Right renal pelvis (tissue), 4 donors: ENCODE measurements at places on chromosomes 1 and 21. TPM values are rescaled to one million over a fixed set of nuclear protein-coding genes. Genes with fewer than 3 reads are reported as not detected.
A peak's percentile ranks its signal among the peaks of the same experiment; 100 is the strongest.

DNA sequence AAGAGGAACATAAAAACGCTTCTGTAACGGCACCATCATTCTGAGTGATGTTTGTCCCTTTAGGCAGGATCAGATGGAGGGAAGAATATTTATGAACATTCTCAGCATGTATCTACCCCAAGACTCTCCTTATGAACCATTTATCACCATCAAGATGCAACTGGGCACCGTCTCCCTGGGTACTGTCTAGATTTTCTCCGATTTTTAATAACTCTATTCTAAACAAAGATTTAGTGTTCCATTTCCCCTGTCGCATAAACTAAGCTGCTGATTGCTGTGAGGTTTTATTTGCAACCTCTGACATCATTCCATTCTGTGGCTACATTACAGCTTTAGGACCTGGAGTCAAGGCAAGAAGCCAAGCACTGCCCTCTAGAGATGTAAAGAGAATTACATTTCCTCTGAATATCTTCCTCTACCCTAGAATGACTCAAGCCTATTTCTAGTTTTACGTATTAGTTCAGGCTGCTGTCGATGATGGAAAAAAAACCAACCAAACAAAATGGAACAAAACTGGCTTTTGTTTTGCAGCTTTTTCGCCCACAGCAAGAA is 130.1 kb upstream of the MAP1LC3C start:
- DNase-seq: no peak

GRCh38 chr1:77322061-77322900 is 40.5 kb downstream of the AK5 start:
- no peak for DNase-seq

GRCh38 chr1:10283318-10283984 is 73.1 kb downstream of the KIF1B start:
- no peak for DNase-seq

DNA sequence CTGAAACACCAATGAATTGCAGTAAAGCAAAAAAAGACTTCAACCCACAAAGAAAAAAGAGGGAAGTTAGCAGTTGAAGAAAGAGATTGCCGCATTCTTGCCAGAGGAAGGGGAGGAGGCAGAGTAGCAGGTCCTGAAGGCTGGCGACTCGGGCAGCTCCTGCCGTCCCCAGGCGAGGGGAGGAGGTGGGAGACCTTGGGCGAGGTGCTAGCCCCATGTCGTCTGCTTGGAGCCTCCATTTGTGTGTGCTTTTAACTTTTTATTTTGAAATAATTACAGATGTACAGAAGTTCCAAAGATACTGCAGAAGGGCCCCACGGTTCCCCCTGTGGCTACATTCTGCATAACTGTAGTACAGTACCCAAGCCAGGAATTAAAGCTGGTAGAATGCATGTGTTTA is 6.7 kb downstream of the TRPM2 start:
- no peak for DNase-seq

DNA sequence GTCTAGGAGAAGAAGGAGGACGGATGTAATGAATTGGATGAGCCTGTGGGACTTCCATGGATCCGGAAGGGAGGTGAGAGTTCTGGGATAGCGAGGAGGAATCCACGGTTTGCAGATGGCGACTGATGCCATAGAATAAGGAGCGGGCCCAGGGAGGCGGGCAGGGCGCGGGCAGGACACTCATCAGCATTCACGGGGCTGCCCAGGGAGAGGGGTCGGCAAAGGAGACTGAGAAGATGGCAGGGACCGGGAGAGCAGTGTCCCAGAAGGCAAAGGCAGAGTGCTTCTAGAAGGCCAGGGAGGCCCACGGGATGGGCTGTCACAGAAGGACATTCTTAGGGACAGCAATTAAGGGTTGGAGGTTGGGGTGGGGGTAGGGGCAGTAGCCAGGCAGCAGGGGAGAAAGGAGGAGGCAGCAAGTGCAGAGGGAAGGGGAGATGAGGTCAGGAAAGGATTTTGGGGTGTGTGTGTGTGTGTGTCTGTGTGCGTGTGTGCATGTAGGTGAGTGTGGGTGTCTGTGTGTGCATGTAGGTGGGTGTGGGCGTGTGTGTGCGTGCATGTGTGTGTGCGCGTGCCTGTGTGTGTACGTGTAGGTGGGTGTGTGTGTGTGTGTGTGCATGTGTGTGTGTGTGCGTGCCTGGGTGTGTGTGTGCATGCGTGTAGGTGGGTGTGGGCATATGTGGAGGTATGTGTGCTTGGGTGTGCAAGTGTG is 1.1 kb upstream of the COL8A2 start:
- no peak for DNase-seq

GRCh38 chr1:17292299-17293160 is 15.5 kb upstream of the PADI4 start:
- no peak for DNase-seq

Gene F13B
- polyA plus RNA-seq: not detected

DNA sequence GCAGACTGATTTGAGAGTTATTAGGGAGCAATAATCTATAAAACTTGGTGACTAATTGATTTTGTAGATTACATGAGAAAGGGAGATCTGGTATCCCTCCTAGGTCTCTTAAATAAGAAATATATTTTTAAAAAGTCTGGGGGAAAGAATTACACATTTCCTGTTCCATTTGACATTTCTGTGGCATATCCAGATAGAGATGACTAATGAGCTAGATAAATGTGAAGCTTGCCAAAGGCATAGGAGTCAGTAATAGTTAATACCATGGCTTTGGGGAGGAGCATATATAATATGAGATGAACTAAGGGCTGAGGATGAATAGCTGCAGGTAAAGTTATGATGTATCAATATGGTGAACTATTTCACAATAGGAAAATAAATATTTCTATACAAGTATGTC is 663.7 kb downstream of the PTPRC start:
- no peak for DNase-seq

Gene TMEM54
- polyA plus RNA-seq: 7.5 TPM

- DNase-seq: peak; percentile 57
These were observed 59.9 kb upstream of the ZSWIM5 start for GRCh38 chr1:45266151-45266801.

GRCh38 chr1:229217716-229218115 is 53.2 kb upstream of the RAB4A start:
- DNase-seq: no peak

DNA sequence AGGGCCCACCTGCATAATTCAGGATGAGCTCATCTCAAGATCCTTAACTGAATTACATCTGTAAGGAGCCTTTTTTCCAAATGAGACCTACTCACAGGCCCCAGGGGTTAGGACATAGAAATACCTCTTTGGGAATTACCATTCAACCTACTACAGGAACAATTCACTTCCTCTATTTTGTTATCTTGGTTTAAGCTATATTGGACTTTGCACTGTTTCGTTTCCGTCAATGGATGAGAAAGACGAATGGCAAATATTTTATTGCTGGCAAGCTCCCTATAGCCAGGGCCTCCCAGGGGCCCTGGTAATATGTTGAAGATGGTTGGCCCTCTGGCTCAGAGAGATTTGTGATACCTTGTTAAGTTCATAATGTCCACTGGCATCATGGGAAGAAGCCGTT is 384.2 kb upstream of the DUSP10 start:
- no peak for DNase-seq

DNA sequence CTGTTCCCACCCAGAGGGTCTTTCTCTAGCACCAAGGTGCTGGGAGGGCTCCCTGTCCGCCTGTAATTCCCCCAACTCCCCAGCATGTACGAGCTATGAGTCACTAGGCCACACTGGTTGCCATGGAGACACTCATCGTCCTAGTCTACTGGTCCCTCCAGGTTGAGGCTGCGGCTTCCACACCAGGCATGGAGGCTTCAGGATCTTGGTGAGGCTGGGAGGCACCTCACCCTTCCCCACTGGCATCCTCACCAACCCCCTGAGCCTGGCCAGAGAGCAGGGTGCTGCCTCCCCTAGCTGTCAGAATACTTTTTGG is 75.6 kb upstream of the KAZN start:
- DNase-seq: no peak

Gene ADAMTS5
- polyA plus RNA-seq: 24.8 TPM
